ENCODE measurements at places on chromosomes 3 and 15.

DNA sequence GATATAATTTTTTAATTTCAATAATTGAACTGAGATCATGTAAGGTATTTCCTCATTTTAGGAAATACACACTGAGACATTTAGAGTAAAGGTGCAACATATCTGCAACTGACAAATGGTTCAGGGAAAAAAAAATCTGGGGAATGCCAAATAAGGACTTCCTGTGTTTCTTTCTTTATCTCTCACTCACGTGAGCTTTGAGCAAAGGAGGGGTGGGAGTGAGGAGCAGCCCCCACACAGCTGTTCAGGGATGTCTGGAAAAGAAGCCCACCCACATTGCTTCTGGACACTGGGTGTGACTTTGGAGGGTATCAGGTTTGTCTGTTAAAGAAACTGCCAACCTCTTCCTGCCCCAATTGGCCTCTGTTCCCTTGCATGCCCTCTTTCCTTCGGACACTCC is 5.6 kb upstream of the TP63 start:
- DNase-seq, result no peak

- no peak for DNase-seq
Observed at GRCh38 chr3:46833346-46834300, 29.6 kb downstream of the MYL3 start.

DNA sequence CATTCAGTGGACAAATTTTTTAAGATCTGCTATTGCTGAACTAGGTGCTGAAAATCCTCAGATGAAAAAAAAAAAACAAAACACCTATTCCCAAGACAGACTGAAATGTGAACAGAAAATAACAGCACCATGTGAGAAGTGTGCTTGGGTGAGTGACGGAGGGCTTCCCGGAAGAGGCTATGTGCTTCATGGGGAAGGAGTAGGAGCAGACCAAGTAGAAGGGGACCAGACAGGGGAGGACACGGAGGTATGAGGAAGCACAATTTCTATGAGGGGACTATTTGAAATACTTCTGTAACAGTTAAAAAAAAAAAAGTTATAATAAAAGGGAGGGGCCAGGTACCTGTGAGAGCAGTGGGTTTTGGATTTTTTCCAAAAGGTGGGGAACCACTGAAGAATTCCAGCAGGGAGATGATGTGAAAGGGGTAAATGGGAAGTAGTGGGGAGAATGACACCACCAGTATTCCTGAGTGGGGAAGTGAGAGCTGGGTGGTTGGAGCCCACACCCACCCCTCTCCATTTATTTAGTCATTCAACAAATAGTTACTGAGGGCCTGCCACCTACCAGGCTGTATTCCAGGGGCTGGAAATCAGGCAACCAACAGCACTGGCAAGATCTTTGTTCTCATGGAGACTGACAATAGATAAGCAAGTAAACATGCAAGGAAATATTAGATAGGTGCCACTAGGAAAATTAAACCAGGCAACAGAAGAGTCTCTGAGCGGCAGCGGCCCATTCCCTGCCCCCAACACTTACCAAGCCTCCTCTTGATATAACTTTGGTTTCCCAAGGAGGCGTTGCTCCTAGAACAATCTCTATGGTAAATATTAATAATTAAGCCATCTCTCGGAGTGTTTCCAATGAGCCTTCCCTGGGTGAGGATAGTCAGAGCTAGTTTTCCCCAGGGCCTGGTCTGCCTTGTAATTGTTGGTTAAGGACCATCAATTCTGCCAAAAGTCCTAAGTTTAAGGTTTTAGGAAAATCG is 3.8 kb upstream of the USP3 start:
- DNase-seq, result no peak

DNA sequence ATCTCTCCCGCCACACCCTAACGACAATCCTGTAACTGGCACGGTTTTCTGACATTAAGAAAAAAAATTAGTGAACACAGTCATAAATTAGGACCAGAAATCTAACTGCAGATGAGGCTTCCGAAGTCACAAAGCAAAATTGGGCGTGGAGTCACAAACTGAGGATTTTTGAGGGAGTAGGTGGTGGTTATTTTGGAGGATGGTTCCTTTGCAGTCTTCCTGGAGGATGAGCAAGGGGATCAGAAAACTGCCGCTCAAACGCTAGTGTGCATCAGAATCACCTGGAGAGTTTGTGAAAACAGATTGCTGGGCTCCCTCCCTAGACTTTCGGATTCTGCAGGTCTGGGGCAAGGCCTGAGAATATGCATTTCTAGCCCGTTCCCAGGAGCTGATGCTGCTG is 334.8 kb downstream of the RORA start:
- no peak for DNase-seq

DNA sequence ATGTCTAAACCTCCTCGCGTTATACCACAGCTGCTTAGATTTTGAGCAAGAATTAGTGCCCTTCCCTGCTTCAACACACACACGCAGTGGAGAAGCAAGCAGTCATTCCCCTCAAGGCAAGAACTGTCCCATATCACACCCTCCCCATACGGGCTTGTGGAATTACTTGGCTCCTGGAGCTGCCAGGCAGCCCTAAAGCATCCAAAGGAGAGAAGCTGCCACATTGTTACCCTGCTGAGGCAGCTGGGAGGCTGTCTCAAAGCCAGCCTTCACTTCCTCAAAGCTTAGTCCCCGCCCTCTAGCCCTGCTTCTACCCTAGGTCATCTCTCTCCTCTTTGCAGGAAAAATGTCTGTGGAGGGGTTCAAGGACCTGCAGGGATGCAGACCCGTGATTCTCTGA is 153.4 kb downstream of the RORA start:
- DNase-seq, result no peak

GRCh38 chr3:150912501-150912900 is 7.3 kb upstream of the MINDY4B start:
- no peak for DNase-seq

DNA sequence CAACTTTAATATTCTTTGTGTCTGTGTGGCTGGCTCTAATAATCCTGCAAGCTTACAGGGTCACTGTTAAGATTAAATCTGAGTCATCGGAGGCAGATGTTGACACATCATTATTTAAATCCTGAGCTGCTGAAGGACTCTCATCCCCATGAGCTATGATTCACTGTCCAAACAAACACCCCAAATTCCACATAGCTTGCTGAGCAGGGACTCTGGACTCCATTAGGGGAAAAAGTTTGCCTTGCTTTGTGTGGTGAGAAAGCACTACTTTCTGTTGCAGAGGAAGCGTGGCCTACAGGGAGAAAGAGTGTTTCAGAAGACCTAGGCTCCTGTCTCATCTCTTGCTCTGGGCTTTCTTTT is 213.7 kb downstream of the PDCD6IP start:
- no peak for DNase-seq

GRCh38 chr3:186680869-186681268 is 15.1 kb downstream of the HRG start:
- no peak for DNase-seq

GRCh38 chr3:114221881-114222264 is 15.5 kb downstream of the ZNF80 start:
- no peak for DNase-seq

- DNase-seq, result no peak
Observed at GRCh38 chr3:190048932-190049441, 71.7 kb downstream of the P3H2 start.

GRCh38 chr15:66777596-66778313 is 75.7 kb downstream of the SMAD6 start:
- no peak for DNase-seq

DNA sequence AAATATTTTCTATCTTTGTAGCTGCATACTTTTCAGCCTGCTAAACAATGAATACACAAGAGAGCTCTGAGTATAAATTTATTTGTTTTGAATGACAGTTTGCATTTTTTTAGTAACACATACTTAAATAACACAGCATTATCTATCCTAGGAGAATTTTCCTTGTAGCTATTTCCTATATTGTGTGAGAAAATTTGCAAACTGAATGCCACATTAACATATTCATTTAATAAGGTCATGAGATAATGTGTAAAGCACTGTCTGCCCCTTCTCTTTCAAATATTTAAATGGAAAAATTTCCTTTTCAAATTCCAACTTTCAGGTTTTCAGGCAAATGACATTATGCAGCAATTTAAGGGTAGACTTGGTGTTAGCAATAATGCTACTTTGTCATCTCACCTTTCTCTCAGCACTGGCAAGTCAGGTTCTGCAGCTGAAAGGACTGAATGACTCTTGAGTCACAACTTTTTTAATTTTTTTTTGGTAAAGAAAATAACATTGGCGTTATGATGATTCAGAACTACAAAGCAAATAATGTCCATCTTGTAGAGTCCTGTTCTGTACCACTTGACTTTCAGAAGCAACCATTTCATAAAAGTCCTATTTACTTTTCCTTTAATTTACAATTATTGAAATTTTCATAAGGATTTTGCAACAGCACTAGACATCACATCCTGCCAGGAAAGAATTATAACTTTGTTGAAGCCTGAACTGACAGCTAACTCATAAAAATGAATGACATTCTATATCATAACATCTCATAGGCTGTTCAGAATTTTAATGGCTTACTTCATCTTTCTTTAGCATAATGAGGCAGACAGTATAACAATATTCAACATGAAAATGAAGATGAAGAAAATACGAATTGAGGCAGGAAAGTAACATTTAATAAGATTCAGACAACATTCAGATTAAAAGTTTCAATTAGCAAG is 681.6 kb upstream of the SEMA6D start:
- no peak for DNase-seq

- no peak for DNase-seq
Observed at GRCh38 chr15:82079736-82080135, 33.9 kb upstream of the MEX3B start.

GRCh38 chr3:135106445-135106844 is 311.4 kb downstream of the EPHB1 start:
- DNase-seq, result no peak

DNA sequence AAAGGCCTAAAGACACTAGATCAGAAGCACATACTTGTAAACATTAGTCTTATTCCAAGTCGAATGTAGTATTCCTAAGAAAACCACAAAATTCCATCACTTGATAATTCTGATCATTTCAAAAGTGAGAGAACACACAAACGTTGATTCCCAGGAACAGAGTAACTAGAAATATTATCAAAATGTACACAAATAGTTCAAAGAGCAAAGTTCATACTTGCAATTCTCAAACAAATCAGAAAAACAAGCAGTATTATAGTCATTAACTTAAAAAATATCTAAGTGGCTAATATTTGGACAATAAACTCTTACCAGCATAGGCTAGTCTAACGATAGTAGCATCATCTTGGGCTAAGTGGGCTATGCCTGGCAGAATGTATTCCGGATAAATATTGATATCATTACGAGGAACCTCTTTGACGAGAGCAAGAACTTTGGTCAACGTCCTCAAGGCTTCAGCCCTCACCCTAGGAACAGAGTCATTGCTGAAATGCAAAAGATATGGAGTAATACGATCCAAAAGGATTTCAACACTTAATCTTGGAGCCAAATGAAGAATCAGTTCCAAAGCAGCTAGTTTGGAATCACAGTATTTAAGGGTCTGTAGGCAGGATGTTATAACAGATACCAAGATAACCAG is 13.3 kb downstream of the PIK3R4 start:
- DNase-seq, result no peak

DNA sequence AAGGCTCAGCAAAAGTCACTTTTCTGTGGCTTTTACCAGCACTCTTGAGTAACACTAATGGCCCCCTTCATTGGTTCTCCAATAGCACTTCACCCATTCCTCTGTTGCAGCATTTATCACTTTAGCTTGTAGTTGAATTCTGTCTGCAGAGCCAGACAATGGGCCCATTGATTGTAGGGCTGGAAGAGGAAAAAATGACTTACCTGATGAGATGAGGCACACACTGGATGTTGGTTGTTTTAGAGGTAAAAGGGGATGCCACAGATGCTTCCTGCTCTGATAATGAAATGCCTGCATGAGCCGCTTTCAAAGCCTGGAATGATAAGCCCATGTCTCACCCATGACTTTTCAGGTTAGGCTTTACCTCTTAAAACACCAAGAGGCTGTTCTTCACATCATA is 64.3 kb downstream of the PLAAT1 start:
- no peak for DNase-seq

DNA sequence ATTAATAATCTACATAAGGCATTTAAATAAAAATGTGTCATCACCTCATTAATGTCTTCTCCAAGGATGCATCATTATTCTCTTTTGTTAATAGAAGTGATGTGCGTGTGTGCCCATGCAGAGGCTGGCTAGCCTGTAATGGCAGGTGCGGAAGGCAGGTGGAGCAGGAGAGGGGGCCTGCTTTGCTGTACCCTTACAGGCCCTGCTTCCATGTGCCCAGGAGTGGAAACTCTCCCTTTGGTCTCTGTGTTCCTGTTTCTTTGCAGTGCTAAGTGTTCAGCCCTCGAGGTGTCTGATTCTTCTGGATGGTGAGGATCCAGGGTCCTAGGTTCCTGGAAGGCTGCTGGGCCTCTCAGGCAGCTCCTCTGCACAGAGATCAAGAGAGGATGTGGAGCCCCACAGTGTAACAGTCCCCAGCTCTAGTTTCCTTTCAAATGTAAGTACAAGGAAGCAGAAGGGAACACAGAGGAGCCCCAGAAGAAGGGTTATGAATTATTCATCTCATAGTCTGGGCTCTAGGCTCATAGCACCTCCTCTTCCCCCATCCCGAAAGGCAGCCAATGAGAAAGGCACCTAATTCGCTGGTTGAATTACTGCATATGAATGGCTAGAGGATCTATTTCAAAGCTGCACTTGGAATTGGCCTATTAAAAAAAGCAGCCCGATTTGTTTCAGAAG is 39.2 kb upstream of the AGBL1 start:
- DNase-seq, result no peak

DNA sequence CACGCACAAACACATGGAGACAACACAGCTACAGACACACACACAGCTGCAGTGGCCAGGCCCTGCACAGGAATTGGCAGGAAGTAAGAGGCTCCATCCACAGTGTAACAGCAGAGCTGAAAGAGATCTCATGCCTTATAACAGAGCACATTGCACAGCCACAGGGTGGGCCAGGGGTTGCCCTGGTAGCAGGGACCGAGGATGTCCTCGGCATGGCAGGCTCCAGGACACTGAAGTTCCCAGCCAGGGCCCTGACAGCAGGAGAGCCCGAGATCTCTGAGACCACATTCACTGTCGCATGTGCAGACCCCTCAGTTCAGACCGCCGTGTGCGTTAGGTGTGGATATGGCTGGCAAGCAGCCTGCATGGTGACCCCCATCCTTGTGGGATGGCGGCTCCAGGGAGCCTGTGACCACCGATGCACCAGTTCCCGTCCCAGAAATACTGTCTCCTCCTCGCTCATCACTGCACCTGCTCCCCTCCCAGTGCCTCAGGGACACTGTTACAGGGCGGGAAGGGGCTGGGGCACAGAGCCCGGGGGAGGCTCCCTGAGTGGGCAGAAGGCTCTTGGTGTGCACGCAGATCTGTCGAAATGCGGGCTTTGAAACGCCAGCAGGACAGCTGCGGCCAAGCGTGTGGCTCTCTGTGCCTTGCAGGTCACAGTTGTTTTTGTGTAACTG is 1.5 kb upstream of the OCA2 start:
- no peak for DNase-seq

DNA sequence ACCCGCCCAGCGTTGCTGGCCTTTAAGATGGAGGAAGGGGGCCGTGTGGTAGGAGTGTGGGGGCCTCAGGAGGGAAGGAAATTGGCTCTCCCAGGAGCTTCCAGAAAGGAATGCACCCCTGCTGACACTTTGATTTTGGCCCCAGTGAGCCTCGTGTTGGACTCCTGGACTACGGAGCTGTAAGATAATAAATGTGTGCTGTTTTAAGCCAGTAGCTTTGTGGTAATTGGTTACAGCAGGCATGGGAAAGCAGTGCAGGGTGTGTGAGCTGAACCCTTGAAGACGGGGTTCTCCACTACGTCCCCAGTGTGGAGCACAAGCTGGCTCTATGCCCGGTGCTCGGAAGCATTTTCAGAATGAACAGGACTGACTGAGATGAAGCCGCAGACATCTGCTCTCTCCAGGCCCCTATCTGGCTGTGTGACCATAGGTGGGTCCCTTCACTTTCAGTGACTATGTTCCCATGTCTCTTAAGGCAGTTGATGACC is 22.9 kb upstream of the CGNL1 start:
- no peak for DNase-seq
